Mesenchymal stem cell (in vitro differentiated cells and primary cell): ENCODE measurements at places on chromosomes 7 and 10.
A peak's percentile ranks its signal among the peaks of the same experiment; 100 is the strongest.

- H3K4me1 ChIP-seq, result no peaks in the 10 kb centered on the region
- no peak overlapping the region for H3K27ac ChIP-seq
- H3K4me3 ChIP-seq, result no peak overlapping the region
- no peaks in the 10 kb centered on the region for H3K36me3 ChIP-seq
Measured at GRCh38 chr10:52479567-52479966, 165.5 kb downstream of the DKK1 start.

GRCh38 chr7:67019562-67020390 lies 23.1 kb downstream of the TYW1 start:
- H3K27ac ChIP-seq, result no peak overlapping the region
- peaks cover 44% of the 10 kb centered on the region for H3K36me3 ChIP-seq
- H3K4me3 ChIP-seq, result no peak overlapping the region
- H3K27me3 ChIP-seq, result no peaks in the 10 kb centered on the region

DNA sequence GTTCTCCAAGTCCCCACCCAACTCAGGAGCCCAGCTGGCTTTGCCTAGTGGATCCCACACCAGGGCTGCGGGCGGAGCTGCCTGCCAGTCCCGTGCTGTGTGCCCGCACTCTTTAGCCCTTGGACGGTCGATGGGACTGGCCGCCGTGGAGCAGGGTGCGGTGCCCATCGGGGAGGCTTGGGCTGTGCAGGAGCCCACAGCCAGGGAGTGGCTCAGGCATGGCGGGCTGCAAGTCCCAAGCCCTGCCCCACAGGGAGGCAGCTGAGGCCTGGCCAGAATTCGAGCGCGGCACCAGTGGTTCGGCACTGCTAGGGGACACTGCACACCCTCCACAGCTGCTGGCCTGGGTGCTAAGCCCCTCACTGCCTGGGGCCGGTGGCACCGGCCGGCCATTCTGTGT lies 159.7 kb downstream of the ANKRD30A start:
- H3K27ac ChIP-seq, result no peak overlapping the region
- DNase-seq, result no peak
- H3K4me1 ChIP-seq, result no peaks in the 10 kb centered on the region
- H3K4me3 ChIP-seq, result no peak overlapping the region
- H3K27me3 ChIP-seq, result no peaks in the 10 kb centered on the region

GRCh38 chr7:36896956-36897590 lies 172.8 kb upstream of the AOAH start:
- H3K4me3 ChIP-seq, result no peak overlapping the region
- no peaks in the 10 kb centered on the region for H3K36me3 ChIP-seq
- H3K4me1 ChIP-seq, result no peaks in the 10 kb centered on the region
- no peak overlapping the region for H3K27ac ChIP-seq

DNA sequence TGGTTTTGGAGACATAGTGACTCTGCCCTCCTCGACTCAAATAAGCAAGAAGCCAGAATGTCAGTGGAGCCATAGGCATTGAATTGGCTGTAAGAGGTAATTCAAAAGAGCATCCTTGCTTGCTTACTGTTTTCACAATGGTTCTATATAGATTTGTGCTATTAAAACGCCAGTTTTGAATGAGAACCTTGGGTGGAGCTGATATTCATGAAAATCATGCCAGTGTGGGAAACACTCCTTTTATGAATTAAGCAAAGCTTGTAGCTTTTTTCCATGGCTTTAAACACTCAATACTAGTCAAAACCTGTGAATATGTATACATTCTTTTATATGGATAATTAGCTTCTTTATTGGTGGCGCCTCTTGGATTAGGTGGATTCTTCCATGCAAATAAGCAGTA lies 252.5 kb downstream of the SLC25A13 start:
- no peaks in the 10 kb centered on the region for H3K4me1 ChIP-seq
- no peak overlapping the region for H3K27ac ChIP-seq
- no peaks in the 10 kb centered on the region for H3K36me3 ChIP-seq
- peaks cover 8% of the 10 kb centered on the region for H3K27me3 ChIP-seq
- DNase-seq, result no peak
- no peak overlapping the region for H3K4me3 ChIP-seq

DNA sequence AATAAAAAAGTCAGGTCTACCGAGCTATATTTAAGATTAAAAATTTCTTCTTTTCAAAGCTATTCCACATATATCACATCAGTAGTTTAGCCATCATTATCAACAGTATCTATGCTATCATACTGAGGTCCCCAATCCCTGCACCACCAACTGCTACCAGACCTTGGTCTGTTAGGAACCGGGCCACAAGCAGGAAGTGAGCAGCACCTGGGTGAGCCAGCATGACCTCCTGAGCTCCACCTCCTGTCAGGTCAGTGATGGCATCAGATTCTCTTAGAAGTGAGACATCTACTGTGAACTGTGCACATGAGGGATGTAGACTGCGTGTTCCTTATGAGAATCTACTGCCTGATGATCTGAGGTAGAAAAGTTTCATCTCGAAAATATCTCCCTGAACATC lies 632.1 kb upstream of the KCND2 start:
- no peak overlapping the region for H3K4me3 ChIP-seq
- no peaks in the 10 kb centered on the region for H3K36me3 ChIP-seq
- H3K27me3 ChIP-seq, result no peaks in the 10 kb centered on the region
- no peak for DNase-seq

- H3K27me3 ChIP-seq, result no peaks in the 10 kb centered on the region
- H3K4me3 ChIP-seq, result no peak overlapping the region
- H3K4me1 ChIP-seq, result peaks cover 8% of the 10 kb centered on the region
- DNase-seq, result peak; percentile 95
Measured at GRCh38 chr10:63236113-63236935, 103.2 kb downstream of the NRBF2 start.

- H3K27ac ChIP-seq, result peak overlapping the region; percentile 31
- no peaks in the 10 kb centered on the region for H3K27me3 ChIP-seq
- H3K4me3 ChIP-seq, result no peak overlapping the region
- DNase-seq, result peak; percentile 92
- peaks cover 83% of the 10 kb centered on the region for H3K36me3 ChIP-seq
Measured at GRCh38 chr7:107972075-107972482, 30.9 kb downstream of the LAMB1 start.

- H3K27ac ChIP-seq, result no peak overlapping the region
- H3K27me3 ChIP-seq, result no peaks in the 10 kb centered on the region
- no peaks in the 10 kb centered on the region for H3K36me3 ChIP-seq
- H3K4me1 ChIP-seq, result no peaks in the 10 kb centered on the region
- no peak for DNase-seq
Measured at GRCh38 chr7:158403013-158403821, 184.4 kb downstream of the PTPRN2 start.
